ENCODE measurements at places on chromosomes 5 and 9. TPM values are rescaled to one million over a fixed set of nuclear protein-coding genes. Genes with fewer than 3 reads are reported as not detected.

Gene PLEKHG4B
- 0.11 TPM for total RNA-seq

Gene PARP8
- 0.77 TPM for total RNA-seq

Gene MYO10
- 60.9 TPM for total RNA-seq

Gene SHB
- 21.0 TPM for total RNA-seq

Gene CCDC152
- 0.11 TPM for total RNA-seq

Gene SHC3
- total RNA-seq = 0.17 TPM

Gene TMC1
- 0.22 TPM for total RNA-seq

Gene DMGDH
- total RNA-seq = 0.26 TPM

Gene BTNL9
- 0.11 TPM for total RNA-seq

Gene ZSWIM6
- 12.7 TPM for total RNA-seq

Gene GCNT4
- 0.11 TPM for total RNA-seq

Gene ADAMTS13
- total RNA-seq = 0.65 TPM

Gene IL5
- not detected for total RNA-seq

Gene PCDHGB4
- 11.3 TPM for total RNA-seq

Gene SREK1
- total RNA-seq = 70.8 TPM

Gene LECT2
- total RNA-seq = not detected

Gene PKD2L2
- not detected for total RNA-seq

Gene PFN3
- not detected for total RNA-seq

Gene GPR151
- not detected for total RNA-seq

Gene TAF11L13
- not detected for total RNA-seq

Gene PCDHGA12
- total RNA-seq = 1.5 TPM

Gene EGFLAM
- under 0.01 TPM for total RNA-seq

Gene LAMC3
- 1.5 TPM for total RNA-seq

Data from dermis lymphatic vessel endothelial cell (primary cell).